Central memory CD4-positive, alpha-beta T cell (primary cell): ENCODE measurements at places on chromosomes 3 and 15.

DNA sequence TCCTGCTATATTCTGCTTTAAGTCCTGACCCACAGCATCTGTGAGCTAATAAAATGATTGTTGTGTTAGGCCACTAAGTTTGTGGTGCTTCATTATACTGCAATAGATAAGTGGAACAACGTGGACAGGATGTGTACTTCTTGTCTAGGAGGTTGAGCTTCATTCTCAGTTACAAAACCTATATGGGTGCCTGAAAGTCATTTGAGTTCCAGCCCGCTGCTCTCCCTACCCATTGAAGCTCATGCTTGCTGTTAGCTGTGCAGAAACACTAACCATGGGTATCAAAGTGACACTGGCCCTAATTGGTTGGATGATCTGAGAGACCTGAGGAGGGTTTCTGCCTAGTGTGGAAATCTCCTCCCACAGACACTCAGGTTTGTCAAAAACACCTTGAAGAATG lies 357.2 kb downstream of the PDCD6IP start:
- DNase-seq: no peak

DNA sequence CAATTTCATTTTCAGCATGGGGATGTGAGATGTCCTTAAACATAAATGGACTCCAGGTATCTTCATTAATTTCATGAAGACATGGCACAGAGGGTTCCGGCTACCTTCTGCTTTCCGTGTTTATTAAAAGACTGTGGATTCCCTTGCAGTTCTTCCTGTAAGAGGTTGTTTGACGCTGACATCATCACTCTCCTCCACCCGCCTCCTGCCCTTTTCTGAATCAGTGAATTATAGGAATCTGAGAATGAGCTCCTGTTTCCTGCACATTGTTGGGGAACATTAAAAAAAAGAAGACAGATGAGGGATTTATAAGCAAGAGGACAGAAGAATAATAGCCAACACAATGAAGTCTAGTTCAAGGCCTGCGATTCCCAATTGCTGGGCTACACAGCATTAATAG lies 191.3 kb downstream of the LPP start:
- DNase-seq: no peak

DNA sequence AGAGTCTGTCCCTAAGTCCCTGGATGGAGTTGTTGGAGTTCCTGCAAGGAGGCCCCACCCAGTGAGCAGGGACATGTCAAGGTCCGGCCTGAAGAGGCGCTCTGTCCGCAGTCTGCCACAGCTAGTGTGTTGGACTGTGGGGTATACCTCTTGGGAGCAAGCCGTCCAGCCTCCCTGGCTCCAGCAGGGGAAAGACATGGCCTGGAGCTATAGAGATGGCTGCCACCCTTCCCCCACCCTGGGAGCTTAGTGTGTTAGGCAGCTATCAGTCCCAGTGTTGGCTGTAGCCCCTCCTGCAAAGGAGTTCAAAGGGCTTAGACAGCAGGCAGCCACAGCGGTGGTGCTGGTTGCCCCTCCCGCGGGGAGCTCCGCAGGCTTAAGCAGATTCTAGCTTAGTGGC lies 20.3 kb downstream of the IMPG2 start:
- DNase-seq: no peak

DNA sequence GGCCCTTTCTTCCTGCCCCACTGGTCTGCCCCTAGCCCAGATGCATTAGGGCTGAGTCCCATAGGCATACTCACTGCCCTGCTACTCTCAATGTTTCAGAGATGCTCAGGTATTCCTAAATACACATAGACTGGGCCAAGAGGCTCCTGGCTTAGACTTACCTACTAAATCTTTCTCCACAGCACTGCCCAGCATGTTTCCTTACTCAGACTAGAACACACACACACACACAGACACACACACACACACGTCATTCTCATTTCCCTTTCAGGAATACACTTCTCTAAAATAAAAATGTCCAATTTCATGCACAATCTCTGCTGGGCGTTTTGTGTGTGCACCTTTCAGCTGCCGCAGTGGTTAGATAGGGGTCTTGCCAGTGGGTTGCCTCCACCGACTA lies 175.7 kb downstream of the FAM43A start:
- no peak for DNase-seq

DNA sequence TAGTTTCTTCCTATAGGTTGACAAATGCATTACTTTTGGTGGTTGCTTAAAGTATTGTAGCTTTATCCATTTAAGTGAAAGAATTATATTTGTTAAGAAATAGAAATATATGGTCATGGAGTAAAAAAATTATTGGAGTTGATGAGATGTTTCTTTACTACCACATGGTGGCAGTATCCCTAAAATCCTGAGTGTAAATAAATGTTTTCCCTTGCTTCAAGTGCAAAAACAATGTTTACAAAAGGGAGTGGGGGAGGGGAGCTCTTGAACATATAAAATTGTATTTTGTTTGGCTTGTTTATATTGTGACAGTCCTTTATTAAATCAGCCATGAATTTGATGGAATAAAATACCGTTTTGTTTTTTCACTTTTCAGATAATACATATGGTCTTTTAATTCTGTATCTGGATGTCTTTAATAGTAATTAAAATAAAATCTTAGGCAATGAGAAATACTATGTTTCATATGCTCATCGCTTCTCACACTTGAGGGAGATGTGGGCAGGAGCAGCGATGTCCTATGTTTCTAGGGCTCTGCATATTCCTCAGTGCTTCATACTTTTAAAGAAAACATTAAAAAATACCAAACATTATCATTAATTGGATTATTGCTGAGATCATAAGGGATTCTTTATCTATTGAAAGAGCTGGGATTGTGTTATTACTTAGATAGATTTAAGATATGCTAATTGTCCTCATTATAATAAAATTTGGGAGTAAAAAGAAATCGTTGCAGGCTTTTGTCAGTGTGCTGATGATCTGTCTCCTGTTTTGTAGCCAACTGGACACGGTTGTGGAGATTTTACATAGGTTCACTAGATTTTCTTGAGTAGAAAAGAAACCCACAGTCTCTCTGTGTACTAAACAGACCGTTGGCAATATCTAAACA lies 349.7 kb downstream of the TUSC7 start:
- DNase-seq: no peak

- DNase-seq: no peak
Measured at GRCh38 chr3:110405830-110406585, 665.6 kb upstream of the NECTIN3 start.

DNA sequence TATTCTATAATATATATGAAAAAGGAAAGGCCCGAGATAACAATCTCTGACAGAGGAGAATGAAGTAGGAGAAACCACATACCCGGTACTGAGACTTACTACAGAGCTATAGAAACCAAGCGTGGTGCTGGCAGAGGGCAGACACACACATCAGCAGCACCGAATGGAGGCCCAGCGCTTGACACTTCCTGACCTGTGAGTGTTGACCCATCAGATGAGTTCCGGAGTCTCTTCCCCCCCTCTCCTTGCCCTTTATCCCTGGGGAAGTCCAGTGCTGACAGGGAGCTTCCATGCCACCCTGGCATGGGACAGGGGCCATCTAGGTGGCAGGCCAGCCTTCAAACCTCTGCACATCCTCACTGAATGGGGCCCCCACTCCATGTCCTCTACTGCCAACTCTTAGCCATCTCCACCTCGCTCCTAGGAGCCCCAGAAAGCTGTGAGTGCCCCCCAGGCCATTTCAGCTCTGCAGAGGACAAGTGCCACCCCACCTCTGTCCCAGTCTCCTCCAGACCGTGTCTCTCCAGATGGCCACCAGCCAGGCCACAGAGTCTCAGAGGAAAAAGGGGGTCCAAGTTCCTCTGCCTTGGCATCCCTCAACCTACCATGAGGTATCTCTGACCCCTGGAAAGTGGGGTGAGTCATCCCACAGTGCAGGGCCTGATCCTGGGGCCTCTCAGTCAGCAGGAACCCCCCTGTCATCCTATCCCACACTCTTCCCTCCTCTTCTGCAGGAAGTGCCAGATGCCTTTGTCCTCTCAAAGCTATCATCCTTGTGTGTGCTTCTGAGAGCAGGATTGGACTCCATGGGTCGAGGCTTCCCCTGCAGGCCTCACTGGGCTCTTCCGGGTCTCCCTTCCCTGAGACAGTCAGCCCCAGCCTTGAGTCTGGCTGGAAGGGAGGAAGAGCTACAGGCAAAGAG lies 116.5 kb upstream of the ALDH1A3 start:
- no peak for DNase-seq

DNA sequence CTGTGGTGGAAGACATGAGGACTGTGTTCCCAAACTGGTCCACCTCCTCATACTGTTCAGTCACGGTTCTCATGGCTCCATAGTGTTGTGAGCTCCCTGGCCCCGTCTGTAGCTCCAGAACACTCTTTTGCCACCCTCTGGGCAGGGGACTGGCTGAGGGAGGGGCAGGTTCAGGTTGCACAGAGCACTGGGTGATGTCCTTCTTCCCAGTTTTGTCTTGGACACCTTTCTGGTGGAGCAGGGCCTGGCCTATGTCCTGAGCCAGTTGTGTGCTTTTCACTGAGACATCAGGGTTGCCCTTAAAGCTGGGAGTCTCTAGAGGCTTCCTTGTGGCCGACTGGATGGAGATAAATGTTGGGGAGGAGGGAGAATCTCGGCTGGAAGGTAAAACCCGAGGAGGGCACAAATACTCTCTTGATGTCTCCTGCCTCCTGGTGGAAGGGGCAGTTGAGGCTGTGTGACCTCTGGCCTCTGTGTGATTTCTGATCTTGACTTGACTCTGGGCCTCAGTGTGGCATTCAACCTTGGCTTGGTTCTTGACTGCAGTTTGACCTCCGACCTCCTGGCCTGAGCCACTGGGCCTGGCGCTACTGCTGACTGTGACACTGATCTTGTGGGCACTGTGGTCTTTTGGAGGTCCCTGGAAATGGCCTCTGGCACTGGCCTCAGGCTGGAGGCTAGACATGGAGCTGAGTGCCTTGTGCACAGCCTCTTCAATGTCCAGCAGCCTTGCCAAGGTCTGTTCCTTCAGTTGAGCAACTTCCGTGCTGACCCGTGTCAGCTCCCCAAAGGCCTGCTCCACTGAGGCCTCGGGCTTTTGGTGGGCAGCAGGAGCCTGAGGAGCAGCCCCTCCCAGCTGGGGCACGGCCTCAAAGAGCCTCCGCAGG lies 8.1 kb downstream of the XIRP1 start:
- DNase-seq: no peak

- DNase-seq: no peak
Measured at GRCh38 chr15:58139276-58139988, 1.3 kb downstream of the AQP9 start.

- no peak for DNase-seq
Measured at GRCh38 chr3:180631317-180631716, 29.4 kb downstream of the TTC14 start.

DNA sequence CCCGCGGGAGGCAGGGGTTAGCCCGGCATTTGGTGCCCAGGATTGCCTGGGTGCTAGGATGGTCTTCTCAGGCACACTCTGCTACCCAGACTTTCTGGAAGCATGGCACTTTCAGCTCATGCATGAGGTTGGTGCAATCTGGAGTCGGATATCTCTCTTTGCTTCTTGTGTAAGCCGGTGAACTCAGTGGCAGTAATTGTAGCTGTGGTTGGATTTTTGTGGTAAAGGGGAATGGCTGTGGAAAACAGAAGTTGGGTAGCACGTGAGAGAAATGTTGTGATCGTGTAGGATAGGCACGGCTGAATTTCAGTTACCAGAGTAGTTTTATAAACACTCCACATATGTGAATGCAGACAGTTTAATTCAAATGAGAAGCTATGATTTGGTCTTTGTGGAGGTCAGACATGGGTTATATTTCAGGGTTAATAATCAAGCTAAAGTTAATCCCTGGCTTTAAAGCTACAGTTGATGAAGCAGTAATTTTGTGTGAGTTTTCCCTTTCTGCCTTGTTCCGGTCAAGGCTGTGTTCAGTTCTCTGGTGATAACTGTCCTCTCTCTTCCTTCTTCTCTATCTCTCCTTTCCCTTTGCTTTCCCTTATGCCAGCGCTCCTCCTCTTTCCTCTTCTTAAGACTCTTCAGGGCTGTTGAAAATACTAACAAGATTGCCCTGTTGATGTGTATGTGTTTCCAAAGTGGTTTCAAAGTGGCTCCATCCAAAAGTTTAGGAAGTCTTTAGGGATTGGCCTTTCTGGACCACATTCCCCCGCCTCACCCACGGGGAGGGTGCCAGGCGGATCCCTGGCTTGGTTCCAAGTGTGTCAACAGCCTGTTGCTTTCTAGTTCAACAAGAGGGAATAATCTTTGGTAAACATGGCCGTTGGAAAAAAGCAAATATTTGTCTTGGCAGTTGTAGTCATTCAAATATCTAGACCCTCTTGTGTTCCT lies 404.6 kb upstream of the C2CD4B start:
- DNase-seq: no peak
